Spinal cord (tissue), 10 donors: ENCODE measurements at places on chromosomes 5 and 9. TPM values are rescaled to one million over a fixed set of nuclear protein-coding genes. Genes with fewer than 3 reads are reported as not detected.

- H3K27ac ChIP-seq, result no peak overlapping the region
- DNase-seq, result no peak
- peaks cover 37% of the 10 kb centered on the region for H3K4me1 ChIP-seq
- H3K36me3 ChIP-seq, result peaks cover 24% of the 10 kb centered on the region
- H3K27me3 ChIP-seq, result no peaks in the 10 kb centered on the region
- no peak overlapping the region for H3K4me3 ChIP-seq
Measured at GRCh38 chr9:134809292-134809691, 71.3 kb upstream of the FCN2 start.

TAF1L gene
- 0.10 TPM for total RNA-seq

DNA sequence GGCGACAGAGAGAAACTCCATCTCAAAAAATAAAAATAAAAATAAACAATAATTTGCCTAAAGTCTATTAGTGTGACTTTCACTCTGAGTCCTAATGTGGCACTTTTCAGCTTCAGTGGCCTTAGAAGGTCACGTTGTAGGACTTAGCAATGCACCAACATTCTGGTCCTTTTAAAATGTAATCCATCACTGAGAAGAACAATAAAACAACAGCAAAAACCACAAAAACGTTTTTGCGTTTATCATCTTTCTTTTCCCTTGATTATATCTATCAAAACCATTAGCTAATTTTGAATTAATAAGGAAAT, 190.1 kb upstream of the ZNF608 start:
- DNase-seq, result no peak
- H3K27ac ChIP-seq, result no peak overlapping the region

DNA sequence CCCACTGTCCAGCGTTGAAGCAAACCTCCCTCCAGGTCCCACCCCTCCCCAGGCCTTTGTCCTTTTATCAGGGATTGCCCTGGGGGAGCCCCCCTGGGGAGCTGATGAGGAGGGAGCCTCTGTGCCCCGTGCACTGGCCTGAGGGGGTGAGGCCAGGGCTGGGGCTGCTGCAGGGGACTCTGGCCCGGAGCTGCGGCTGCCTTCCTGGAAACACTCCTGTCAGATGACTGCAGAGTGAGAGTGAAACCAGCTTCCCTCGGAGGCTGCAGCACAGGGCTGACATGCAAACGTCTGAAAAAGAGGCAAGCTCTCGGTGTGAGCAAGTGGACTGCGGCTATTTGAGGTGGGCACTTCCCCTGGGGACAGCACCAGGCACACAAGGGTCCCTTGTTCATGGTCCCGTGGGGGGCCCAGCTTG, 4.6 kb upstream of the TRAF2 start:
- no peak overlapping the region for H3K4me3 ChIP-seq
- H3K27ac ChIP-seq, result no peak overlapping the region
- peaks cover 16% of the 10 kb centered on the region for H3K4me1 ChIP-seq
- DNase-seq, result no peak
- H3K36me3 ChIP-seq, result no peaks in the 10 kb centered on the region
- H3K27me3 ChIP-seq, result no peaks in the 10 kb centered on the region

GRCh38 chr5:5980538-5980895, 397.8 kb downstream of the MED10 start:
- no peaks in the 10 kb centered on the region for H3K27me3 ChIP-seq
- H3K4me1 ChIP-seq, result peaks cover 4% of the 10 kb centered on the region
- no peaks in the 10 kb centered on the region for H3K36me3 ChIP-seq
- H3K27ac ChIP-seq, result no peak overlapping the region
- DNase-seq, result no peak

LRRC19 gene
- not detected for total RNA-seq

DNA sequence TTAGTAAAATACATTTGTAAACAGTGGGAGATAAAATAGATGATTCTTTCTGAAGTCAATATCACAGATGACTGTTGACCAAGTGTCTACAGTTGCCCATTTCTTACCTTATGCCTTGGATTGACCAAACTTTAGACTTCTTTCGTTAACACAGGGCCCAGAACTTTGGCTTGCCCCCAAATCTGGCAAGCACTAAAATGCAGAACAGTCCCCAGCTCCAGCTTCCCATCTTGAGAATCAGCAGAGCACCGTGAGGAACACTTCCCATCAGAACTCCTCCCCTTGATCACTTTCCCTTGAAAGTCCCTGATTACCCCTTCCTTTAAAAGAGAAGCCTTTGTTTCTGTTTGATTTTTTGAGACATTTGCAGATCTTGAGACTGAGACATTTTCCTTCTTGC, 1039.9 kb downstream of the TLE1 start:
- no peaks in the 10 kb centered on the region for H3K4me1 ChIP-seq
- no peak overlapping the region for H3K4me3 ChIP-seq
- no peaks in the 10 kb centered on the region for H3K27me3 ChIP-seq
- no peak for DNase-seq
- no peak overlapping the region for H3K27ac ChIP-seq

GRCh38 chr9:105275938-105276337, 31.5 kb downstream of the SLC44A1 start:
- no peak overlapping the region for H3K4me3 ChIP-seq
- H3K4me1 ChIP-seq, result no peaks in the 10 kb centered on the region
- H3K27ac ChIP-seq, result no peak overlapping the region

TRIP13 gene
- 7.3 TPM for total RNA-seq

GRCh38 chr9:95383845-95384244, 66.3 kb upstream of the FANCC start:
- H3K4me3 ChIP-seq, result no peak overlapping the region
- H3K27me3 ChIP-seq, result no peaks in the 10 kb centered on the region
- no peak overlapping the region for H3K27ac ChIP-seq

DNA sequence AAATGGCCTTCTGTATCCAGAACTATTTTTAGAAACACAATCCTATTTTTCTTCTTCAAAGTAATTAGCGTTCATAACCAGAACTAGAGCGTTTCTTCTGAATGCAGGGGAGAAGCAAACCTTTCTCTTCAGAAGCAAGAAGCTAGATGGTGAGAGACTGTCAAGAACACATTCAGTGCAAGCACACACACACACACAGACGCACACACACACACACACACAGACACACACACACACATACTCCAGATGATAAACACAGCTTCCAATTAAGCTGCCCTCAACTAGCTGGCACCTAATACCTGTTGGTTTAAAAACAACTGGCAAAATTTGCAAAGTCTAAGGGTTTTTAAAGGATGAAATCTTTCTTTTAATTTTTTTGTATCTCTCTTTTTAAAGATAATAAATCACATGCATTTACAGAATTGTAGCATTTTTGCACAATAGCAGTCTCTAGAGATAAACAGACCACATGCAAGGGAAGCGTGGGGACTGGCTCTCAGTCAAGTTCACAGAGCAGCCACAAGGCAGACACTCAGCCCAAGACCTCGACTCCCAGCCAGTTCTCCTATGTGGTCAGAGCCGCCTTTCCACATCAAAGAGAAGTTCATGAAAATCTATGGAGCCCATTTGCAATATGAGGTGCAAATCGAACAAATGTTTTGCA, 138.5 kb downstream of the TTLL11 start:
- H3K27me3 ChIP-seq, result no peaks in the 10 kb centered on the region
- H3K4me1 ChIP-seq, result peaks cover 22% of the 10 kb centered on the region

DNA sequence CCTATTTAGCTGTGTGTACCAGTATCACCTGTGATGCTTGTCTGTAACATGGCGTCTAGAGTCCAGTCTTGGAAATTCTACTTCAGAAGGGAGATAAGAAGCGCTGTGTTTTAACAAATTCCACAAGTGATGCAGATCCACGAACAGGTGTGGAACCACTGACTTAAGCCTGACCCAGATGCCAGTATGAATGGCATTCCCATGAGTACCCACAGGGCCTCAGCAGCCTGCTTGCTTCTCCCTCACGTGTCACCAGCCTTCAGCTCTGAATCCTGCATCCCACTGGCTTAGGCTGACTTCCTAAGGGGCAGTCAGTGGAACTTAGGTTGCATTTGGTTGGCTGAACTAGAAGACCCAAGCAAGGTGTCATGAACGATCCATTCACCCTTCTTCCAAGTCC, 8.5 kb upstream of the DENND1A start:
- no peaks in the 10 kb centered on the region for H3K27me3 ChIP-seq
- H3K36me3 ChIP-seq, result no peaks in the 10 kb centered on the region
- no peak overlapping the region for H3K4me3 ChIP-seq
- no peak for DNase-seq
- no peak overlapping the region for H3K27ac ChIP-seq
- H3K4me1 ChIP-seq, result no peaks in the 10 kb centered on the region

GRCh38 chr9:7273575-7273974, 515.8 kb downstream of the KDM4C start:
- peaks cover 4% of the 10 kb centered on the region for H3K27me3 ChIP-seq
- no peak overlapping the region for H3K4me3 ChIP-seq
- no peak overlapping the region for H3K27ac ChIP-seq

DNA sequence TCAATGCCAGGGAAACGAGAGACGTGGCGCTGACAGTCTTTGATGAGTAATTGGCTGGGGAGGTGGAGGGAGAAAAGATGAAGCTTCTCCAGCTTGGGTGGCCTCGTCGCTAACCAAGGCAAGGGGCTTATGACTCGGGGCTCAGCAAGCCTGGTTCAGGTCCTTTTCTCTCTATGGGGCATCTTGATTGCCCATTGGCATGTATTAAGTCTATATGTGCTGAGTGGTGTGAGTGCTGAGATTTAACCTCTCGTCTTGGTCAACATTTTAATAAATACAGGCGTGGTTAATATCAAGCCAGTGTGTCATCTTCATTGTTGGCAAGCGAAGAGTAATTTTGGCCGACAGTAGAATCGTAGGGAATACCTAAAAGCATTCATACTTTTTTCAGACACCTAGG, 85.9 kb downstream of the RAI14 start:
- no peak for DNase-seq
- no peaks in the 10 kb centered on the region for H3K36me3 ChIP-seq
- peaks cover 9% of the 10 kb centered on the region for H3K4me1 ChIP-seq

DNA sequence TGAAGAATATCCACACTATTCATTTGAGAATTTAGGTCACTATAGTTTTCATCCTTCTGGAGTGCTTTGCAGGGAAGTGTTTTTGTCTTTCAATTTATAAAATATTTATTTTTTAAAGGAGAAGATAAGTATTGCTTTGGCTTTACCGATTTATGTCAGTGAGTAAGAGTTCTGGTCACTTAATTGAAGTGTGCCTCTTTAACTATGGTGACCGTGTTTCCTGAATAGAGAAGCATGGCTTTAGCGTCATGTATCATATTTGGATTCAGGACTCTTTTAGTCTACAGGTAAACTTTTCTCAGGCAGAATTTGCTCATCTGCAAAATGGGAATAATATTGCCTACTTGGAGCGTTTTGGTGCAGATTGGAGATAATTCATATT, 902 bp downstream of the BDP1 start:
- peak overlapping the region; percentile 97 for H3K4me3 ChIP-seq
- peak overlapping the region; percentile 96 for H3K27ac ChIP-seq
- peaks cover 6% of the 10 kb centered on the region for H3K27me3 ChIP-seq
- H3K4me1 ChIP-seq, result peaks cover 9% of the 10 kb centered on the region
- peaks cover 15% of the 10 kb centered on the region for H3K36me3 ChIP-seq

TTC39B gene
- 13.6 TPM for total RNA-seq

DNA sequence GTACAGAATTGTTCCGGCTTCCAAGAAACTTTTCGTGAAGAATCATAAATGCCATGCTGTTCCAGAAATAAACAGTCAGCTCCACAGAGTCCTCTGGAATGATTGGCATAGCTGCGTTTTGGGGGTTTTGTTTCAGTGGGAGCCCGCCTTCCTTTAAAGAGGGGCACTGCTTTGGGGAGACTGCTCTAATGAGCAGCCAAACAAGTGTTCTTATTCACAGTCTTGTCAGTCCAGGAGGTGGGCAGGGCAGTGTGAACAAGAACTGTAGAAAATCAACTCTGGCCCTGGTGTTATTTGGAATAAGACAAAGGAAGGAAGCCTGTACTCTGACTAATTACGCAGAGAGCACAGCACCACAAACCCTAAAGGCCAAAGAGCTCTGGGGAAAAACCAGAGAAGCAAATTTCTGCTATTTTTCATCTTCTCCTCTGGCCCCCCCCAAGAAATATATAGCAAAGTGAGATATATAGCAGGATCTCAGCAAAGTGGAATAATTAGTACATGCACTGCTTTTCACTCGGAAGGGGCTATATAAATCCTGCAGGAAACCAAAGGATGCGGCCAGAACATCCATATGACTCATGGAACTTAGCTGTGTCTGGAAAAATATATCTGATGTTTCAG, 92.9 kb downstream of the GLDC start:
- peak overlapping the region; percentile 59 for H3K27ac ChIP-seq
- H3K36me3 ChIP-seq, result peaks cover 6% of the 10 kb centered on the region
- H3K4me3 ChIP-seq, result no peak overlapping the region

LCN1 gene
- total RNA-seq, result not detected

DNA sequence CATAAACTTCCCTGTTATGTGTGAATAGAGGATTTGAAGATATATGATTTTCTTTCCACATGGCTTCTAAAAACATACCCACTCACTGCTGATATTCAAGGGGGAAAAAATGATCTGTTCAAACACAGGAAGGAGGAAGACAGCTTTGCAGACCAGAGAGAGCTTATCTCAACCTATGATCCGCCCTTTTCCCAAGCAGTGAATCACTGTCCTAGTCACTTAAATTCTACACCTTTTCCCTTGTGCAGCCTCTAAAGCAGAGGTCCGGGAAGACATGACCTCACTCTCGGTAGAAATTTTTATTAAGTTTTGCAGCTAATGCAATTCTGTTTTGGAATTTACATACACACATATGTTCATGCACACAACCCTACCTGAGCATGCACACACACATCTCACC, 197.2 kb downstream of the DIRAS2 start:
- no peaks in the 10 kb centered on the region for H3K4me1 ChIP-seq
- no peak overlapping the region for H3K4me3 ChIP-seq
- H3K27me3 ChIP-seq, result no peaks in the 10 kb centered on the region
- no peak overlapping the region for H3K27ac ChIP-seq

GRCh38 chr5:2387634-2388325, 363.7 kb downstream of the IRX2 start:
- H3K4me3 ChIP-seq, result no peak overlapping the region
- no peak for DNase-seq
- no peak overlapping the region for H3K27ac ChIP-seq

DNA sequence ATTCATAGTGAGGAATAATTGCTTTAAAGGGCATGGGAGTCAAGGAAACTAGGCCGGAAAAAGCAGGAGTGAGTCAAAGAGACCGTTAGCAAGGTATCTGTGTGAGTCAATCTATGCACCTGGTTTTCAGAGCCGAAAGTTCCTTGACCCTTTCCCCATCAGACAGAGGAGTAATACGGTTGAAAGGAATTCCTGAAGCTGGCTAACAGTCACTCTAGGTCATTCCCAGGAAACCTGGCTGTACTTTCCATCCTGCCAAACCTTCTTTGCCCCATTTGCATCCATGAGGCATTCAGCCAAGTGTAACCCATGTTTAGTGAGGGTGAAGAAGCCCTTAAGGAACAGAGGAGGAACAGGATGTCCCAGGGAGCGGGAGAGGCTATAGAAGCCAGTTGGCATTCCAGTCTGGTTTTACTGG, 16.2 kb downstream of the RBM18 start:
- peaks cover 12% of the 10 kb centered on the region for H3K36me3 ChIP-seq
- no peaks in the 10 kb centered on the region for H3K27me3 ChIP-seq
- no peak overlapping the region for H3K4me3 ChIP-seq

GRCh38 chr9:5375091-5375490, 35.4 kb upstream of the RLN1 start:
- no peaks in the 10 kb centered on the region for H3K36me3 ChIP-seq
- DNase-seq, result no peak
- H3K4me3 ChIP-seq, result no peak overlapping the region
- no peak overlapping the region for H3K27ac ChIP-seq
- no peaks in the 10 kb centered on the region for H3K4me1 ChIP-seq

GRCh38 chr5:123371575-123372179, 51.5 kb downstream of the CEP120 start:
- DNase-seq, result no peak
- H3K27me3 ChIP-seq, result no peaks in the 10 kb centered on the region
- no peak overlapping the region for H3K27ac ChIP-seq
- no peaks in the 10 kb centered on the region for H3K4me1 ChIP-seq

GRCh38 chr9:97491216-97491999, 10.1 kb upstream of the TMOD1 start:
- DNase-seq, result no peak
- H3K36me3 ChIP-seq, result no peaks in the 10 kb centered on the region
- no peak overlapping the region for H3K27ac ChIP-seq
- H3K27me3 ChIP-seq, result no peaks in the 10 kb centered on the region
- no peaks in the 10 kb centered on the region for H3K4me1 ChIP-seq

FOXD4 gene
- 0.66 TPM for total RNA-seq
